ENCODE measurements at places on chromosomes 1 and 21.

DNA sequence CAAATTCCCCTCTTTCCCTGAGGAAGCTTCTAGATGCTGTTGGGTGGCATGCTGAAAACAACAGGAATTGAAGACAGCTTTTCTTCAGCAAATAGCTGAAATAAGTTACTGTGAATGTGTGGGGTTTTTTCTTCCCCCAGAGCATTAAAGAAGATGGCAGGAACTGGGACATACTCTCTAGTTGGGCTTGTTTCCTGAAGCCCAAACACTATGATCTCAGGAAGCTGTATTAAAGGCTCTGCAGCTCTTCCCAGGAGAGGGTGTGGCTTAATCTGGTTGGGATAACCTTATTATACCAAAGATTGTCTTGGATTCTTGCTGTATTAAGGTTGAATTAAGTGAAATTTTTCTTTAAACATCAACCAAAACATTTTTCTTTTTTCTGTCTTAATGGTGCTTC is 64.9 kb upstream of the LMO4 start:
- no peak for DNase-seq

- DNase-seq = no peak
Observed at GRCh38 chr1:86552376-86552775, 5.5 kb downstream of the CLCA4 start.

GRCh38 chr1:59083946-59084865 is 212.7 kb upstream of the FGGY start:
- no peak for DNase-seq

DNA sequence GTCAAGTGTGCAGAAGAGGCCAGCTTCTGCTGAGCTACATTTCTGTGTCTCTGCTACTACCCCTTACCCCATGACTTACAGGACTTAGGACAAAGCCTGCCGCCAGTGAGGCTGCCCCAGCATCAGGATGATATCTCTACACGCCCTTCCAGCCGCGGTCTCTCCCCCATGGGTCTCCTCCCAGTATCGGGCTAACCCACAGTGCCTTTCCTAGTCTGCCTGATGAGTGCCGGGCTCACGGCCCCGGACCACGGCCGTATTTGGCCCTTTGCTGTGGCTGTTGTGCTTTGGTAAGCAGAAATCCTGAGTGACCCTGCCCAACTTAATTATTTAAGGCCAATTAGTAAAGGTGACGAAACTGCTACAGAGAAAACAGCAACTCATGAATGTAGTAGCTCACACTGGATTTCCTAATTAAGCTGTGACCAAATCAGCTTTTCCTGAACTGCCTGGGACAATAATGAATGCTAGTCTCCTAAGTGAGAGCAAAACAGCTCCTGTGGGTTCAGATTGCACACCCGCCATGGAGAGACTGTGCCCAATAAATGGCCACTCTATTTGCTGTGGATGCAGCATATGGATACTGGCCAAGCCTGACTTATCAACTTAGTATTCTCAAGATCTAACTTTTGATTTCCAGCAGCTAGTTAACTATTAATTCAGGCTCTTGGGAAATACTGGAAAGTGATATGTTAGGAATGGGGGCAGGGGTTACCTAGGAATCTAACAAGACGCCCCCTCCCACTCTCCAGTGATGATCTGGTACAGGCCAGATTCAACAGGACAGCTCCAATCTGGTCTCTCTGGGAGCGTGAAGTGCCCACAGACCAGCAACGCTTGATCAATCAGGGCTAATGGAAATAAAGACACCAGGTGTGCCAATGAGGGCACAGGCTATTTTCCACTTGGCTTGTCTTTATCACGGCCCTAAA is 123.3 kb upstream of the IFFO2 start:
- DNase-seq = no peak

DNA sequence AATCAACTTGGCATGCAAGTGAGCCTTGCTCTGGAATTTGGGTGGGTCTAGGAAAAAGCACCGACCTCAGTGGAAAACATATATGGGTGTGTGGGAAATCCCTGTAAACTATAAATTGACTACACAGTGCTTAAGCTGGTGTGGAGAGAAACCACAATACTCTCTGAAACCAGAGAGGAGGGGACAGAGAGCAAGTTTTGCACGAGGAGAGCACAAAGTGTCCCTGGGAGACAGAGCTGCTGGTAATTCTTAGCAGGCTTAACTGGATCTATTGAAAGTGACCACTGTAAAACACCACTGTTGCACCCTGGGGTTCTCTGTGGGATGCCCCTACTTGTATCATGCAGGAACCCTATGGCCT is 12.8 kb downstream of the KCNJ15 start:
- DNase-seq = no peak

DNA sequence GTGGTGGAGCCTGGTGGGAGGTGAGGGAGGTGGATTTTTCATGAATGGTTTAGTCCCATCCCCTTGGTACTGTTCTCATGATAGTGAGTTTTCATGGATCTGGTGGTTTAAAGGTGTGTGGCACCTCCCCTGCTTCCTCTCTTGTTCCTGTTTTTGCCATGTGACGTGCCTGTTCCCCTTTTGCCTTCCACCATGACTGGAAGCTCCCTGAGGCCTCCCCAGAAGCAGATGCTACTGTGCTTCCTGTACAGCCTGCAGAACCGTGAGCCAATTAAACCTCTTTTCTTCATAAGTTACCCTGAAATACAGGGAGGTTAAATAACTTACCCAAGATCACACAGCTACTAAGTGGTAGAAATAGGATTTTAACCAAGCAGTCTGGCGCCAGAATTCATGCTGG is 4.3 kb upstream of the HEYL start:
- DNase-seq = no peak

DNA sequence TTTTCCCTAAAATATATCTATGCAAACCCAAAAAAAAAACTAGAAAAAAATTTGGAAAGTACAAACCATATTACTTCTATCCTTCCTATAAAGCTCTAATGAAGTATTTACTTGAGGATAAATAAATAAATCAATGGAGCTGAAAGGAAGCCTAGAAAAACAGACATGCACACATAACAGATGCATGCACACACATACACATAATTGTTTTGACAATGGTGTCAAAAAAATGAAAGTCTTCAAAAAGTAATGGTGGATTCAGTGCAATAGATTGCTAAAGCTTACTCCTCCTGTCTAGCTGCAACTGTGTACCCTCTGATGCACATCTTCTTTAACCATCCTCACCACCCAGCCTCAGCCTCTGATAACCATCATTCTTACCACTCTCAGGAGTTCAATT is 521.9 kb upstream of the RGS18 start:
- DNase-seq = no peak

GRCh38 chr1:58246549-58246948 is 300.0 kb downstream of the OMA1 start:
- no peak for DNase-seq

- DNase-seq = no peak
Observed at GRCh38 chr1:174911606-174912005, 88.1 kb upstream of the CACYBP start.

GRCh38 chr21:33325222-33326067 is 675 bp downstream of the IFNAR1 start:
- DNase-seq = peak; percentile 74

DNA sequence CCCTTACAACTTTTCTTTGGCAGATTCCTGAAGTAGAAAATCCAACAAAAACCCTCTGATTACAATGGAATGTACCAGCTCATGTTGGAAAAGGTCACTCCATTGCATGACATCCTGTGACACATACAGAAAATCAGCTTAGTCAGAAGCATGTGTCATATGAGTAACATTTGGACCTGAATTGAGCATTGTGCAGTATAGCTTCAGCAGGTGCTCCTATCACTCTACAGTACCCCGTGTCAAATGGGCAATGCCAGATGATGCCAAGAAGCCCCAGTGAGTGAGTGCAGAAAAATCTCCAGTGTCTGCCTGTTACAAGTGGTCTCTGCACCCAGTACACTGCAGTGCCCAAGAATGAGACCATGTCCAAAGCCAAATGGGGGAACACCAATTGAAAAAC is 129.7 kb upstream of the RUNX1 start:
- no peak for DNase-seq
